HFF-Myc (cell line): ENCODE measurements at places on chromosomes 3 and 15.

DNA sequence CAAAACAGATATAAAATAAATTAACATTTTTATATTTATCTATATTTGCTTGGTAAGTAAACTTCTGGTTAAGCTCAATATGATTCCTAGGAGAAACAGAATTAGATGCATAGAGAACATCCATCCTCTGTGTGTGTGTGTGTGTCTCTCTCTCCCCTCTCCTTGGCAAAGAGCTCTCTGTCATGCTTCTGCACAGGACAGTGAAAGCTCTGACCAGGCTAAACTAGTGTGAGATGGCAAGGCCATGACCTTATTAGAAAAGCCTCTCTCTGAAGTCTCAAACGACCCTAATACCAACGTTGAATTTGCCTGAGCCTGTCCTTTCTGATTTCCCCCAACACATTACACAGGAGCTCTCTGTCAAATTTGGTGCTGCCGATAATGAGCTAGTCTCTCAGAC is 746.0 kb downstream of the VGLL3 start:
- no peak for DNase-seq

DNA sequence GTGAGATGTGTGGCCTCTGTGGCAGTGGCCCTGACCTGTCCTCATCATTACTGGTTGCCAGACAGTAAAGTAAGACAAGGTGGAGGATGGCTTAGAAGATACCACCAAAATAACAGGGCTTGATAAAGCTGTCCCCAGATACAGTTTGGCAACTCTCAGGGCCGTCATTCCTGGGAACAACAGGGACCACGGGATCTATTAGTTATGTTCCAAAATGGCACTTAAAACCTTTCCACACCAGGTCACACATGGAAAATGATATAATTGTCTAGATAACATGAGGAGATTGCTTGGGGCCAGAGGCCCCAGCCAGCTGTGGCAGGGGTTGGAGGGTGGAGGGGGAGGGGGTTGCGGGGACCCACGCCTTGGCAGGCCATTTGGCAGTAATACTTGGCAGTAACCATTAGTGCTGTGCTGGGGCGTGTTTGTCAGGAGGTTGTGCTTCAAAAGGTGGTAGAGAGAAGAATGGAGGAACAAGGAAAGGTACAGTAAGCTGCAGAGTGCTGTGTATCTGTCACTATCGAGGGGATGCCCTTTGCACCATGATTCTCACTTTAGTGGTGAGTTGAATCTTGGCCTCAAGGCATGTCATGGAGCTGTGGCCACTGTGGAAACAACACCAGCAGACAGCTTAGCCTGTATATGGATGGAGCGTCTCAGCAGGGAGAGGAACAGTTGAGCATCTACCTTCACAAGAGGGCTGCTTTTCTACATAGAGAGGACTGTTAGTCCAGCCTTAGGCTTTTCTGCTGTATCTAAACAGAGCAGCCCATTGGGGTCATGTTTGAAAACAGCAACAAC is 14.0 kb downstream of the PLCL2 start:
- DNase-seq = no peak

GRCh38 chr3:149186721-149187120 is 34.9 kb downstream of the CP start:
- DNase-seq = no peak

DNA sequence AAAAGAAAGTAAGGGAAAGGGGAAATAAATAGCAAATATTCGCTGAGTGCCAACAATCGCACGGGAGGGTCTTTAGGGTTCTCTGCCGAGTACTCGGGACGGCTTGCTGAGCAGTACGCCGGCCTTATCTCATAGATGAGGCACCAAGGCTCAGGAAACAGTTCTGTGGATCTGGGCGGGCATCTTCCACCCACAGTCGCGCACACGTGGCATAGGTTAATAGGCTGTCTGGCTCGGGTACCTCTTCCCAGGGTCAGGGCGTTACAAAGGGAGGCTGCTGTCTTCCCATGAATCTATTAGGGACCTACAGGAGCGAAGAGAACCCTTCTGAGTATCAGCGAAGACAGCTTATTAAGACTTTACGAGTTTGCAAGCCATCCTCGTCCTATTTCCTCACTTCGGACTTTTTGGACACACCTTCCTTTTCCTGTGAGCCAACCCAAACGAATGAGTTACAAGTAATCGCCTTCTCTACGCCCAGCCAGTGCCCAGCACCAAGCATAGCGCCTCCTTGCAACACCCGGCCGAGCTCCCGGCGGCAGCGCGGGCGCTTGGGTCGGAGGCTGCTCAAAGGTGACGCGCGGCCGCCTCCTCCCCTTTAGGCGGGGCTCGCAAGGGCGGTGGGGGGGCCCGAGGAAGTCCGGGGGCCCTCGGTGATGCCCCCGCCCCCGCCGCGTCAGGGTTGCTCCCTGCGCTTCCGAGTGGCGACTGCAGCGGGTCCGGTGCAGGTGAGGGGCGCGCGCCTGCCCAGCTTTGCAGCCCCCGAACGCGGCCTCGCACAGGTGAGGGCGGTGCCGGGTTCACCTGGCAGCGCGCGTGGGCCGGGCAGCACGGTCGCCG is at the start of gene MCTP2:
TSS of gene MCTP2 (plus strand) at position 679 of the 840 bp plus-strand sequence. CDS start 66,705 bp downstream, outside the sequence.
- no peak for DNase-seq

DNA sequence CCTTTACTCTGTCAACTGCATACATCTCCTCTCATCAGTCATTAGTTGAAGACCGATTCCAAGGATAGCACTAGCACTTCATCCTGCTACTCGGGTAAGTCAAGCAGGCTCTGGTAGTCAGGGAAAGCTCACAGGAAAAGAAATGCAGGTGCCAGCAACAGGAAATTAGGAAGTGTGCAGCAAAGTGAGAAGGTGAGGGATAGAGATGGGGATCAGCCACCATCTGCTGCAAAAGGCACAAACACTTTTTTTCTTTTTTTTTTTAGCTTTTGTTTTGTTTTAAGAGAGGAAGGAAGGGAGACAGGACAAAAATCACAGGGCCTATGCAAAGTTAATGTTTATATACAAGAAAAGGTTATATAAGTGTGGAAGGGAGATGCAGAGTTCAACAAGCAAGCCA is 9.0 kb upstream of the BTLA start:
- no peak for DNase-seq

GRCh38 chr3:158727206-158728060 is 4.8 kb downstream of the RARRES1 start:
- no peak for DNase-seq
